ENCODE measurements at places on chromosomes 4 and X. TPM values are rescaled to one million over a fixed set of nuclear protein-coding genes. Genes with fewer than 3 reads are reported as not detected.

Gene GPC3
- 3.0 TPM for polyA plus RNA-seq

DNA sequence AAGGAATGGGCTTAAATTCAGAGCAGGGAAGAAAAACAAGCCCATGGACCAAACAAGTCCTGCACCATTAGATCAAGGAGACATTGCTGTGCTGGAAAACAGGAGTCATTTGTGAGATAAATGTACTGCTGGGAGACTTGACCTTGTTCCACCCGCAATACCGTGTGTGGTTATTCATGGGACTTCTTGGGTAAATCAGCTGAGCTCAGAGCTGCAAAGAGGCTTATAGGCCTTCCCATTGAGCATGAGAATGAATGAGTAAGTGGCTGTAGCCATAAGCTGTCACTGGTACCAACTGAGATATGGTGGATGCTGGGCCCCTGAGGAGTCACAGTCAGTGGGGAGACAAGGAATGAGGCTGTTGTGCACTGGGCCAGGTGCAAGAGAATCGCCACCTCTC is 2.3 kb upstream of the CYTL1 start:
- DNase-seq: no peak

- no peak for DNase-seq
Measured at GRCh38 chrX:72276478-72276953, 532 bp downstream of the RPS4X start.

- DNase-seq: no peak
Measured at GRCh38 chrX:139844163-139844562, 88.7 kb downstream of the ATP11C start.

DNA sequence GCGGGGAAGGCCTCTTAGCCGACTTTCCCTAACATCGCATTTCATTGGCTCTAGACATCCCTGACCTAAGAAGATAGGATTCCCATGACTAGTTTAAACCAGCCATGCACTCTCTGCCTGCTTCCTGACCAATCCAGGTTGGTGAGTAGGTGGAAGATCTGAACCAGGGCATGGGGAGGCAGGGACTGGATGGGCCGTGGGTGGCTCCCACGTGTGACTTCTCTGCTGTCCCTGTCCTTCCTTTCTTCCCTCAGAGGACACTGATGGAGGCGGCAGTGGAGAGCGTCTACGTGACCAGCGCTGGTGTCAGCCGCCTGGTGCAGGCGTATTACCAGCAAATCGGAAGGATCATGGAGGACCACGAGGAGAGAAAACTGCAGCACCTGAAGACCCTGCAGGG is 90.7 kb downstream of the EVC start:
- no peak for DNase-seq

- DNase-seq: no peak
Measured at GRCh38 chrX:133374874-133375387, 40.4 kb downstream of the GPC4 start.

Gene PABPC1L2A
- not detected for polyA plus RNA-seq

Gene RBMXL3
- polyA plus RNA-seq: not detected

Gene PIN4
- 19.7 TPM for polyA plus RNA-seq

DNA sequence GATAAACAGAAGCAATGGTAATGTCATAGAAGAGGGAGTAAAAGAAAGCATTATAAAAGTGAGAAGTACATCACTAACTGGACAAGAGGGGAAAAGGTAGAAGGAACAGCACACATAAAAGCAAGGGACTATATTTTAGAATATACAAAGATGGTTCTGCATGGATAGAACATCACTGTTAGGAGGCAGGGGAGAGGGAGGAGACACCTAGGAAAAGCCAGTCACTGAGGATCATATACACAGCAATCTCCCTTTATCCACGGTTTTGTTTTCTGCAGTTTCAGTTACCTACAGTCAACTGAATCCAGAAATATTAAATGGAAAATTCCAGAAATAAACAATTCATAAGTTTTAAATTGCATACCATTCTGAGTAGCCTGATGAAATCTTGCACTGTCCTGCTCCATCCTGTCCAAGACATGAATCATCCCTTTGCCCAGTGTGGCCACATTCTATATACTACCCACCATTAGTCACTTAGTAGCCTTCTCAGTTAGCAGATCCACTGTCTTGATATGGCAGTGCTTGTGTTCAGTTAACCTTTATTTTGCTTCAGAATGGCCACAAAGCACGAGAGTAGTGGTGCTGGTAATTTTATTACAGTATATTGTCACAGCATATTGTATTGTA is 74.2 kb downstream of the PPA2 start:
- no peak for DNase-seq

Gene LRPAP1
- polyA plus RNA-seq: 95.4 TPM

- peak; percentile 60 for DNase-seq
Measured at GRCh38 chr4:142817442-142817841, 28.7 kb downstream of the INPP4B start.

Gene INPP4B
- polyA plus RNA-seq: 3.3 TPM

DNA sequence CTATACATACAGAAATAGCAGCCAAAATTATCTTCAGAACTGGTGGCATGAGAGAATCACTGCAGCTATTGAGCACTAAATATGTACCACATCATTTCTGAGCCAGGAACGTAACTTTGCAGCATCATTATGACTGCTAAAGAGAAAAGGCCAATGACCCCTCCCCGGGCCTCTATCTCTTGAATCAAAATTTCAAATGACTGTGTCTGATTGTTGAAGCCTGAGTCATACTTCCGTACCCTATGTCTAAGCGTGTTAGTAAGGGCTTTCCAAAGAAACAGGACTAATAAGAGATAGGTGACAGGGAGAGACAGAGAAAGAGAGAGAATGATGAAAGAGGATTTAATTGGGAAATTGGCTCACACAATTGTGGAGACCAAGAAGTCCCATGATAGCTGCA is 445.5 kb upstream of the SPANXN1 start:
- DNase-seq: no peak

DNA sequence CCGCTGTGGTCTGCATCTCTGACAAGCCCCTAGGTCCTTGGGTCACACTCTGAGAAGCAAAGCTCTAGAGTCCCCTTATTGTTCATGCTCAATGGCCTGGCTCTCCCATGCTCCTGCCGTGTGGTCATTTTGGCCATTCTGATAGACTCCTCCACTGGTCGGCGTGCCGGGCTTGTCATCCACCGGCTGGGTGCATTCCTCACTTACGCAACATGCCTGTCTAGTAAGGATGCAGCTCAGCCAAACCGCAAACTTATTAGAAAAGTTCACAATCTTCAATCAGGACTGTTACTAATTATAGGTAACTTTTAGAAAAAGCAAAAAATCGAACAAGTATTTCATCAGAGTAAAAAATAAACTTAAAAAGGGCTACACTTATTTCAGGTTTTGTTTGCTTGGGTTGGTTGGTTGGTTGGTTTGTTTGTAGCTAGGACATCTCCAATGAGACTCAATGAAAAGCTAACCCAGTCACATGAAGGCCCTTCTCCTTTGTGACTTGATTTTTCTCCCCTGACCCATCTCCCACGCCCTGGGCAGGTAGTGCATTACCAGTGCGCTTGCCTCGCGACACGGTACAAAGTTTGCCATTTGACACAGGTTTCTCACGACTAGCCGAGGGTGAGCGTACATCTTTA is 41.0 kb downstream of the IRF2 start:
- no peak for DNase-seq

DNA sequence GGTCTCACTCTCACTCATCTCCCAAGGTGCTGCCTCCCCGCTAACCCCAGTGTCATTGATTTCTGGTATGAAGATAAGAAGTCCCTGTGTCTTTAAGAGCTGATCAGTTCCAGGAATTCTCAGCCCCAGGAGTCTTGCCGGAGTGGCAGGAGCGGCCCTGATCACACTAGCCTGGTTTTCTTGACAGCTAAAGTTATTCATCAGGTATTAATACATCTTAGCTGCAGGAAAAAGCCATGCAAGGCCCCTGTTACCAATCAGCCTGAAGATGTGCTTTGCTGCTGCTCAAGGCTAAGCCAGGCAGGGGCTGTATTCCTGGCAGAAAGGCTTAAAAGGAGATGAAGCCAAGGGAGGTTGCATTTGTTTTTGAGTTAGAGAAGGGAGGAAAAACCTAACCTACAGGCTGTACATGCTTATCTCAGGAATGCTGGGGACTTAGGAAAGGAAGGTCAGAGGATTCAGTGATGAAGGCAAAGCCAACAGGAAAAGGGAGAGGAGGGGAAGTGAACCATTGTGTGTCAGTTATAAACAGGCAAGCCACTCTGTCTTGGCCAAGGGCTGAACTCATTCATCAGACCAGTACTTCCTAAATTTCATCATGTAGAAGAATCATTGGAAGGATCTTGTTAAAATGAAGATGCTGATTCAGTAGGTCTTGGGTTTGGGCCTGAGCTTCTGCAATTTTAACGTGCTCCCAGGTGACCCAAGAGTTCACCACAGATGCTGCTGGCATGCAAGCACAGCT is 8.6 kb downstream of the SRPX start:
- no peak for DNase-seq

GRCh38 chr4:48243887-48244286 is 25.8 kb downstream of the TEC start:
- no peak for DNase-seq

- DNase-seq: no peak
Measured at GRCh38 chr4:89364541-89364940, 56.9 kb upstream of the GPRIN3 start.

- no peak for DNase-seq
Measured at GRCh38 chr4:116480546-116480945, 604.8 kb downstream of the TRAM1L1 start.

GRCh38 chr4:156948738-156949137 is 22.9 kb downstream of the PDGFC start:
- DNase-seq: no peak

DNA sequence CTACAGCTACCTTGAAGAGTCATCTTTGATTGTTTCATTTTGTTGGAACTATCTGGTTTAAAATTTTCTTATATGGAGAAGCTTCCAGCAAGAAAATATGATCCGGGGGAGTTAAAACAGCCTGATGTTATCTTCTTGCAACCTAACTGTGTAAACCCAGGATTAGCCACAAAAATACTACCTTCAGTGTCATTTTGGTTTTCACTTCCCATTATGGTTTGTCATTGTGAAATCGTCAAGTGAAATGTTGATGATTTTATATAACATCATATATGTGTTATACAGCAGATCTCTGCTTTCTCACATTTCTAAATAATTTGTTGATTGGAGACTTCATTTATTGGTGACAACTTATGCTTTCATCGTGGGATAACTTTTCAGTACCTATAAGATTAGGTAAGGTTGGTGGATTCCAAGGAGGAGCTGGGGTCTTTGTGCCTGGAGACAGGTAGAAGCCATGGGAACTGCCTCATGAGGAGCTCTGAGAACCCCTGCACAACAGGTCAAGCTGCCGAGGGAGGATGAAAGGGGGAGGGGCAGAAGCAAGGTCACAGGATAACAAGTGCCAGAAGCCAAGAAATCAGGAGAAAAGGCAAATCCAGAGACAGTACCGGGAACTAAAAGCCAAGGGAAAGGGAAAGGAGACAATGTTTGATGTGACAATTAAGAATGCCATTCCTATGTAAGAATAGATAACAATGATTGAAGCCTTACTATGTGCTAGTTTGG is 7.2 kb downstream of the ARHGAP24 start:
- no peak for DNase-seq

Gene CLDN22
- not detected for polyA plus RNA-seq

- no peak for DNase-seq
Measured at GRCh38 chrX:54288277-54288676, 69.6 kb downstream of the WNK3 start.
